ENCODE measurements at places on chromosomes 1 and 21.

- no peak for DNase-seq
Observed at GRCh38 chr1:198560161-198560560, 19.7 kb upstream of the ATP6V1G3 start.

DNA sequence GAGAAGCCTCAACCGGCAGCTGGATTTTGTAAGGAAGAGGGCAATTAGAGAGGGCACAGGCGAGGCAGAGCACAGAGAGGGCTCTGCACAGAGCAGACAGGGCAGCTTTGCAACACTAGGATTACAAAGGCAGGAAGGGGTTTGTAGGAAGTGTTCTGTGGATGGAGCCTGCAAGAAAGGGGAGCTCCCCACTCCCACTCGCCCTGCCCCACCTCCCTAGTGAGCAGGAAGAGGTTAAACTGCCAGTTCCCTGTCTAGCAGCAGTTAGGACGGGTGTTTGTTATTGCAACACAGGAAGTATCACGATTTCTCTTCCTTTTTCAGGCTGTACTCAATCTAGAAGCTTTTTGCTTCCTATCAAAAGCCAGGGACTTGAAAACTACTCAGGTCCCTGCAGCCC is 63.3 kb upstream of the LRRC8D start:
- DNase-seq = no peak

DNA sequence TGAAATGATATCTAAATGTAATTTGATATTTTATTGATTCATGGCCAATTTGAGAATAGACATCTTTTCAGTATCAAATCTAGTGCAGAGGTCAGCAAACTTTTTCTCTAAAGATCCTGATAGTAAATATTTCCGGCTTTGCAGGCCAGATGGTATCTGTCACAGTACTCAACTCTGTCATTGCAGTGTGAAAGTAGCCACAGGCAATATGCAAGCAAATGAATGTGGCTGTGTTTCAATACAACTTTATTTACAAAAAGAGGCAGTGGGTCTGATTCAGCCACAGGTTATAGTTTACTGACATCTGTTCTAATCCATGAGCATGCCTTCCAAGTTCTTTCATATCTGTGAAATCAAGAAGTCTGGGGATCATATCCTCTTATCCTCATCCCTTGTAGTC is 221.2 kb downstream of the PRDM2 start:
- no peak for DNase-seq

- no peak for DNase-seq
Observed at GRCh38 chr1:20008391-20008841, 29.0 kb upstream of the PLA2G2A start.

GRCh38 chr1:26597629-26598039 is 68.1 kb downstream of the RPS6KA1 start:
- DNase-seq = peak; percentile 64

DNA sequence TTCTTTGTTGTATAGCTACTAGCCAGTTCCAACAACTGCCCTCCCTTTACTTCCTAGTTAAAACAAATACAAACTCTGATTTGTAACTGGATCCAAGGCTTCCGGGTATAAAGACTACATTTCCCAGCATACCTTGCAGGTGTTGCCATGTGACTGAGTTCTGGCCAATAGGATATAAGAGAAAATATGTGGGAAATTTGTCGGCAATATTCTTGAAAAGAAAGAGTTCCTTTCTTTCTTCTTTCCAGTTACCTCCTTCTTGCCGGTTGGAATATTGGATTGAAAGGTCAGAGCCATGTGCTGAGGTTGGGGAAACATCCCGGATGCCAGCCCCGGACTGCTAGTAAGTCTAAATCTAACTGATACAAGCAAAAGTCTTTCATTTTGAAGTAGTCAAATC is 23.0 kb upstream of the ZBTB40 start:
- DNase-seq = no peak

- DNase-seq = peak; percentile 14
Observed at GRCh38 chr1:24186993-24187790, at the start of gene IFNLR1. IFNLR1 (minus strand) TSS chr1:24187289; CDS start chr1:24187248, 41 bp downstream.

Measured in NCI-H1694 (cell line).